Stromal cell of bone marrow (primary cell): ENCODE measurements at places on chromosomes 16 and 17.

GRCh38 chr16:57240851-57241250 lies 4.2 kb upstream of the ARL2BP start:
- DNase-seq, result no peak

DNA sequence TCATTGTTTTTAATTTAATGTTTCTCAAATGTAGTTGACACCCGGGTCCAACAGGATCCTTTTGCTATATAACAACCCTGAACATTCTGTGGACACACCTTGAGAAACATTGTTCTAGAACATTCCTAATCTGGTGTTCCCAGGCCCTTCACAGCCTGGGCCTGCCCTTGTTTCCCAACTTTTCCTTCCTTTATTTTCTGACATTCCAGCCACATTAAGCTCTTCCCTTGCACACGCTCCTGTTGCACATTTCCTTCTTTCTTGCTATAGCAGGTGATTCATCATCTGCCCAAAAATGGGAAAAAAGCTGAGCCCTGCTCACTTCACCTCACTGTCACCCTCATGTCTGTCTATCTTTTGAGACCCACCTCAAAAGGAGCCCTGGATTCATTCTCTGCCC lies 67.9 kb upstream of the MARCHF10 start:
- DNase-seq, result no peak

- DNase-seq, result no peak
Measured at GRCh38 chr17:73552300-73553048, 91.8 kb downstream of the SDK2 start.

DNA sequence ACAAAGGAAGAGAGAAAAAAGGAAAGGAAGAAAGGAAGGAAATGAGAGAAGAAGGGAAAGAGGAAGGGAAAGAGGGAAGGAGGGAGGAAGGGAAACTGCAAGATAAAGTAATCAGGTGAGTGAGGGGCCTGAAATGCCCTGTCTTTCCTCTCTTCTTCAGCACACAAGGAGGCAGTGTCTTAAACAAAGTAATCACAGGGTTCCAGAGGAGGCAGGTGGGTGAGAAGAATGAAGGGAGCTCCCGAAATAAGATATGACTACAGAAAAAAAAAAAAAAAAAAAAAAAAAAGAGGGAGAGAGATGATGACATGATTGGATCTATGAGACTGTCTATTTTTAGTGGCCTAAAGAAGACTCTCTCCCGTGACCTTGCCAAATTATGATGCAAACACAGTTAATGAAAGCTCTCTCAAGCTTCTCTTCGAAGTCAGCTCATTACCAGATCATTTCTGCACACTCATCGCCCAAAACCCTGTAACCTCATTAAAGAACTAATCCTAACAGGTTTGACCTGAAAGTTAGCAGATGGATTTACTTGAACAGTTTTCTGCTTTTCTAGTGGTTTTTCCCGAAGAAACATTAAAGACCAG lies 53.6 kb downstream of the CDH11 start:
- DNase-seq, result peak; percentile 72

DNA sequence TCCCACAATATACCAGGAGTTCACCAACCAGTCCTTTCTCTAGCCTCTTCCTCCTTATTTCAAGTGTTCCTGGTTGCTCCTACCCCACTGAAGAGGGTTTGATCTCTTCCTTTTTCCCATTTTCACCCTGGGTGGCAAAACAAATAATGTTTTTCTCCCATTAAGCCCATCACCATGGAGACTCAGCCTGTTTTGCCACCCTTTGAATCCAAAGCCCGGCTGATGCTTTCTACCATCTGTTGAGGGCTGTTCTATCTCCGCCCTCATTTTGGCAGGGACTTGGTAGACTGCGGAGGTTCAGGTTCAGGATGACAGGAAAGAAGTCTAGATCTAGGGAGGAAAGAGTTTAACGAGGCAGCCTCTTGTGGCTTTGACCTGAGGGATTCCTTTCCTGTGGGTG lies 2.6 kb downstream of the DNAH2 start:
- no peak for DNase-seq

DNA sequence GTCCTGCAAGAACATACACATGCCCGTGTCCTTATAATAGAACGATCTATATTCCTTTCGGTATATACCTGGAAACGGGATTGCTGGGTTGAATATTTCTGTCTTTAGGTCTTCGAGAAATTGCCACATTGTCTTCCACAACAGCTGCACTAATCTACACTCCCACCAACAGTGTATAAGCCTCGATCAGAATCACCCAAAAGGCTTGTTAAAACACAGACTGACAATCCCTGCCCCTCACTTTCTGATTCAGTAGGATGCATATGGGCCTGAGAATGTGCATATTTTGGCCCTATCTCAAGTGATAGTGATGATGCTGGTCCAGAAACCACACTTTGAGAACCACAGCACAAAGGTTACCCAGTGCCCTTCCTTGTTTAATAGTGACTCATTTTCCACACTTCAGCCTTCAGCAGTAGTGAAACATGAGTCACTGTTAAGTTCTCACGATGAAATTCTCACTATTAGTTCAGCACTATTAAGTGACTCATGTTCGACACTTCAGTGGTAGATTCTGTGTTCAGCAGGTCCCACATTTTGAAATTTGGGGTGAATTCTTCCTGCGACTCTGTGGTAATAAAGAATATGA lies 215.6 kb downstream of the GRIN2A start:
- DNase-seq, result peak; percentile 4

DNA sequence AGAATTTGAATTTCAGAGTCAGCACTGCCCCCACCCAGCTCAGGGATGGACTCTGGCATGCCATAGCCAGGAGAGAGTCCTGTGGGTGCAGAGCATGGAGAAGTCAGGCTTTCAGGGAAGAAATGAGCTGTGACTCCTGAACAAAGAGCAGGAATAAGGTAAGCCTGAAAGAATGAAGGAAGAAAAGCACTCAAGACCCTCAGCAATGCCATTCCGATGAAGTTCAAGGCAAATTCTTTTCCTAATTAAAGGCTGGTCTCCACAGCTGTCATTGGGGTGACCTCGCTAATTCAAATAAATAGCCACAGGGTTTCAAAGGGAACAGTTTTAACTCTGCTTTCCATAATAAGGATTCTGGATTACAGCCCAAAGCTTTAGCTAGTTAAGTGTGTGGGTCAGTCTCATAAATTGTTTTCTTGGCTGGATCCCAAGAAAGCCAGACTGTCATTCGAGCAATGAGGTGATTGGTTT lies 31.7 kb downstream of the TOM1L2 start:
- no peak for DNase-seq

GRCh38 chr16:26019381-26020242 lies 327.9 kb downstream of the HS3ST4 start:
- DNase-seq, result no peak

DNA sequence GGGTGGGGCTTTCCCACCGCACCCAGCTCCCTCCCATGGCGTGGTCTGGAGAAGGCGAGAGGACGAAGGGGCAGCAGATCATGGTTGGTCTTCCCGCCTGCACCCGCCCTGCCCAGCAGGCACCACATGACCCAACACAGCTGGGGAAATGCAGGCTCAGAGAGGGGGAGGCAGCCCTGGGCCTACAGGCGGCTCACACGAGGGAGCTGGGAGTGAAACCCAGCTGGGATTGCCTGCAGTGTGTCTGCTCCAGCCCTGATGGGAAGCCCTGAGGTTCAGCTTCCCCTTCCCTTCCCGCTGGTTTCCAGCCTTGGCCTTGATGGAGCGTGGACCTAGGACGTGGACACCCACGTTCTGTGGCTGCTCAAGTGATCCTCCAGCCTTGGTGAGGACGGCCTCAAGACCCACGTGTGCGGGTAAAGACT lies 20.0 kb upstream of the PABPN1L start:
- no peak for DNase-seq

DNA sequence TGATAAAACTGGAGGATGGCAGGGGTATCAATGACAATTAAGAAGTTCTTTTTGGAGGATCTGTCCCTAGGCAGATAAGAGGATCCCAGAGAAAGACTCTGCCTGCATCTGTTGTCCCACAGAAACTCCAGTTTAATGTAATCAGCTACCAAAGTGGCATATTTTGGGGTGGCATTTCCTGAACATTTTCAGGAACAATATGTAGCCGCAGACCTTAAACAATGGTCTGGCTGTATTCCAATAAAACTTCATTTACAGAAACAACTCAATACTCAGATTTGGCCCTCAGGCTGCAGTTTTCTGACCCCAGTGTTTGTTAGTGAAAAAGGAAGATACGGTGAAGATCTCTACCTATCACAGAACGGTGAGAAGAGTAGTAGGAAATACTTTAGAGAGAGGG lies 46.1 kb downstream of the KCNJ16 start:
- DNase-seq, result no peak

- DNase-seq, result no peak
Measured at GRCh38 chr17:29243792-29244191, 2.9 kb upstream of the CRYBA1 start.
